ENCODE measurements at places on chromosomes 5 and 9.

- DNase-seq: no peak
Measured at GRCh38 chr5:130836729-130837649, 328.1 kb downstream of the HINT1 start.

DNA sequence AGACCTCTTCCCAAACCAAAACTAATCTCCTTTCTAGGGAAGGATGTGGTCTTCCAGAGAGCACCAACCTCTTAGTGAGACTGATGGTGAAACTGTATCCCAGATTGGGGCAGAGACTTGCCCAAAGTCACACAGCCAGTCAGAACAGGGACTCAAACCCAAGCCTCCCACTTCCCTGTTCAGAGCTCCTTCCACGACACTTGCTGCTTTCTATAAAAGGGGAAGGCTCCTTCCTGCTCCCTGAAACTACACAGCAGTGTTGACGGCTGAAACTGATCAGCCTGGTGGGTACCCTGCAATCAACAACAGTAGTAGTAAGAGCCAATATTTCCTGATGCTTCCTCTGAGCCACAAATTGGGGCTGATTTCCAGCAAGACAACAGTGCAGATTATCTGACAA, 1.5 kb downstream of the TOR2A start:
- DNase-seq: no peak

DNA sequence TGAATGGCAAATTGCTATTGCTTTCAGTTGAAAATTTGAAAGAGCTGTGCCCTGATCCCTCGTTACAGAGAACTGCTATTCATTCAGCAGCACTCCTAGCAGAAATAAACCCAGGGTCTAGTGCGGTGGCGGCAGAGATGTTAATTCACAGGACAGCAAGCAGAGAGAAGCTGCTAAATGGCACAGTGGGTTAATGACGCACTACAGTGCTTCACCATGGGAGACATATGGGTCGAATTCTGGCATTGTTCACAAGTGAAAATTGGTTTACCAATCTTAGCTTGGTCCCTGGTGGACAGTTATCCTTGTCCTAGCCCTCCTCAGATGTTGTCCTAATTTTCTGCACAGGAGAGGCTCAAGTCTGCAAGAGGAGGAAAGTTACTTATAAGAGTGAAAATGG, 807.4 kb downstream of the TLE1 start:
- no peak for DNase-seq

- DNase-seq: no peak
Measured at GRCh38 chr5:178277866-178278265, 45.3 kb upstream of the PHYKPL start.

GRCh38 chr5:102523541-102524175, 24.9 kb upstream of the SLCO6A1 start:
- DNase-seq: no peak

- no peak for DNase-seq
Measured at GRCh38 chr9:6566409-6567139, 79.0 kb downstream of the GLDC start.

DNA sequence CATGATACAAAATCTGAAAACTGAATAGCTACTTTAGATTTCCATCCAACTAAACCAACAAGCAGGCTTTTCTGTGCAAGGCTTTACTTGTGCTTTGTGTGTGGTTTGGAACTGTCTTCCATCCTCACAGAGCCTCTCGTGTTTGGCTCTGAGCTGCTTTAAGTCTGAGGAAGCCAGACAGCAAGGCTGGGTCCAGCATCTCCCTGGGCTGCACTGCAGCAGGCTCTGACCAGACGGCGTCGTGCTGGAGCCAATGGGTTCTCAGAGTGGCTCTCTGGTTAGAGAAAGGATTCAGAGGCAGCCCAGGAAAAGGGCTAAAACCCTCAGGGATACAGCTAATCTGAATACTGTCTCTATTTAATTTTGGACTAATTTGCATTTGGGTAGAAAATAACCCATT, 207.9 kb upstream of the EFNA5 start:
- DNase-seq: no peak

Data from NCI-H748 treated with DMSO at 0.1 percent for 48 hours (cell line).